ENCODE measurements at places on chromosomes 5 and 9.

- no peak for DNase-seq
Measured at GRCh38 chr9:108322326-108323098, 533.3 kb downstream of the ACTL7B start.

- DNase-seq: no peak
Measured at GRCh38 chr9:136127313-136127712, 8.6 kb upstream of the TMEM250 start.

DNA sequence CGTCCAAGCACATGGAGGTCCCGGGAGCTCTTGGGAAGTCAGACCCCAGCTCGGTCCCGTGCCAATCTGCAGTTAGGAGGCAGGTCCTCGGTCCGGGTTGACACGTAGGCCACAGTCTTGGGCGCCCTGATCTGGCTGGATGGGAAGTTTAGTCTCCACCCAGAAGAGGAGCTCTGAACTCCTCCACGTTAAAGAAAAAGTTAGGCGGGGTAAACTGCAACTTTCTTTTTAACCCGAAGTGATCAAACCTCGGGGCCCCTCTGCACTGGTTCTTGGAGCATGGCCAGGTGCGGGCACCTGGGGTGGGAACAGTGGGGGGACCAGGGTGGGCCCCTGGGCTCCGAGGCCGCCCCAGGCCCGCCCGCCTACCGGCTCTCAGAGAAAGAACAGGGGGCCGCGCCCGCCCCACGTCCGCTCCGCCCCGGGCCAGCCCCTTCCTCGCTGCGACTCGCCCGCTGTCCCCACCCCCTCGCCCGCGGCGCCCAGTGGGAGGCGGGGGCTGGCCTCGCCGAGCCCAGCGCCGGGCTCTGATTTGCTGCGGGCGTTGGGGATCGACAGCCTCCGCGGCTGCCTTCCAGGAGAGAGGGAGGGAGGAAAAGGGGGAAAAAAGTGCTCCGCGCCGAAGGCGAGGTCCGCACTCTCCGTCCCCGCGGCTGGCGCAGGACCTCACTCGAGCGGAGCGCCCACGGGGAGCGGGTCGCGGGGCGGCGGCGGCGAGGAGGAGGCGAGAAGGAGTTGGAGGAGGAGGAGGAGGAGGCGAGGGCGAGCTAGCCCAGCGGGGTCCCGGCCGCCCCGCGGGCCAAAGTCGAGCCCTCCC lies at the start of gene COL5A1:
COL5A1 (plus strand) TSS at position 631 of the 817 bp plus-strand sequence. CDS start 385 bp downstream, outside the sequence.
- DNase-seq: peak; percentile 48

DNA sequence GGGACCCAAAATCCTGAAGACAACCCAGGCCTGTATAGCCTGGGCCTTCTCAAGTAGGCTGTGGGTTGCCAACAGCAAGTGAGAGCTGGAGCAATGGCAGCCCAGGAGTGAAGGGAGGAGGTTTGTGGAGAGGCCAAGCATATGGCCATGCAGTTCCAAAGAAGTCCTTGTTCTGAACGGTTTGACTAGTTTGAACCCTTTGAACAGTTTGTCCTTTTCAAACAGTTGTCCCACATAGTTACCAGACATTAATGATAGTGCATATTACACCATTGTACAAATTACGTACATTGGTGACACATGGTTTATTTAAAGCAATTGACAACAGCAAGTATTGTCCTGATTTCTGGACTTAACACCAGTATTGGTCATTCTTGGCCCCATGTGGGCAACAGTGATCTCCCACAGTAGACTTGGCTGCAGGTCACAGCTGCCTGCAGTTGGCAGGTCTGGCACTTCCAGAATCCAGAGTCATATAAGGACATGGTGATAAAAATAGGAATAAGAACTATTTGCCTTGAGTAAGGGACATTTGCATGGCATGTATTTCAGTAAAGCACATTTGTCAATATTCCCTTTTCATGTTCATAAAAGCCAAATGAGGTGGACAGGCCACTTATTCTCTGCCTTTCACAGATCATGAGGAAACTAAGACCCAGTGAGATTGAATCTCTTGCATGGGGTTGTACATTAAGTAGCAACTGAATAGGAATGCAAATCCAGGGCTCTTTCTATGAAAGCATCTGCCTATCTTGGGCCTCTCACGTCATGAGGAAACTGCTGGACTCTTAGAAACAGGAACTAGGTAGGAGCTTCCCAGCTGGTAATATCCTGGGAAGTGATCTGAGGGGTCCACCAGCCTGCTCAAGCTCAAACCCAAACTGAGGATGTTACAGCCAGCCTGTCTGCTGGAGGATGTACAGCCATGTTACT lies 30.3 kb downstream of the SLC25A48 start:
- DNase-seq: no peak

All from stimulated activated CD4-positive, alpha-beta T cell treated with anti-CD3 and anti-CD28 coated beads, Interleukin-1b, Interleukin-23, amount 100 ng/mL, for 24 hours (primary cell).